ENCODE measurements at places on chromosomes 13 and 19.

DNA sequence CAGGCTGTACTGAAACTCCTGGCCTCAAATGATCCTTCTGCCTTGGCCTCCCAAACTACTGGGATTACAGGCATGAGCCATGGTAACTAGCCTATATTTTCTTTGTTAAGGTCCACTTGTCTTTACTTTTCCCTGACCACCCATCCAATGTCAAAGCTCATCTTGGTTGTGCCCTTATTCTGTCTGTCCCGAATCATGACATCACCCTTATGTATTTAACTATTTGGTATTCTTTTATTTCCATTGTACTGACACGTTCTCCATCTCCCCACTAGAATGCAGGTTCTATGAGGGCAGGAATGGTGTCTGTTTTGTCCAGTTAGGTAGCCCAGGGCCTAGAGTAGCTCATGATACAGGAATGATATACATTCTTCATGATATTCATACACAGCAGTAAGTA, 104.8 kb downstream of the ZNF536 start:
- DNase-seq = no peak

DNA sequence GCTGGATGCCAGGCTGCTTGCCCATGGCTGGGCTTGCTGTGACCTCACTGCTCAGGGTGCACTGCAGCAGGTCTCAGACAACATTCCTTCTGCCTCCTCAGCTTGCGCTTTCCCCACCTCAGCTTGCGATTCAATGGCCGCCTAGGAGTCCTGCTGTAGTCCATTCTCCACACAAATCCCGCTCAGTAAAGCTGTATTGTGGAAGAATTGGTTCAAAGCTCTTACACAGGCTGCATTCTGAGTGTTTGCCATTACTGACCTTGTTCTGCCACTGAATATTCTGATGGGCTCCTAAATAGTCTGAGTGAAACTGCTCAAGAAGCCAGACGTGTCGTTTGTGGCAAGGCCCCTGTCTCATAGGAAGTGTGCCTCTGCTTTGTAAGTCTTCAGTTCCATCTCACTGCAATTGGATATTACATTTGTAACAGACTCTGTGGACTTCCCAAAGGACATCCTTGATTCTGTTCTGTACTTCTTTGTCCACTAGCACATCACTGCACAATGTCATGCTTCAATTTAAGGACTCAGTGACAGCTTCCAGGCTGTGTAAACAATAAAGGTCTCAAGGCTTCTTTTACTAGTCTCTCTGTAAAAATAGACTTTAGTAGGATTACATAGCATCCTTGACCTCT, 49.8 kb downstream of the KATNAL1 start:
- DNase-seq = peak; percentile 14

DNA sequence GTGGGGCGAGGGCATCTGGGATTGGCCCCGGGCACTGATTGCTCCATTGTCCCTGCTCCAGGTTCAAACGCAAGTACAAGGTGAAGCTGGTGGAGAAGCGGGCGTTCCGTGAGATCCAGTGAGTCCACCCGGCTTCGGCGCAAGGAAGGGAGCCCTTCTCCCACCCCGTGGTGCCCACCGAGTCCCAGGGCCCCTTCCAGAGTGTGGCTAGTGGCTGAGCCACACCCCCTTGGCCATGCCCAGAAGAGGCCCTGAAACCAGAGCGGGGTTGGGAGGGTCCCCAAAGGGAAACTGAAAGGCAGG, 11.2 kb downstream of the NOP53 start:
- DNase-seq = no peak

DNA sequence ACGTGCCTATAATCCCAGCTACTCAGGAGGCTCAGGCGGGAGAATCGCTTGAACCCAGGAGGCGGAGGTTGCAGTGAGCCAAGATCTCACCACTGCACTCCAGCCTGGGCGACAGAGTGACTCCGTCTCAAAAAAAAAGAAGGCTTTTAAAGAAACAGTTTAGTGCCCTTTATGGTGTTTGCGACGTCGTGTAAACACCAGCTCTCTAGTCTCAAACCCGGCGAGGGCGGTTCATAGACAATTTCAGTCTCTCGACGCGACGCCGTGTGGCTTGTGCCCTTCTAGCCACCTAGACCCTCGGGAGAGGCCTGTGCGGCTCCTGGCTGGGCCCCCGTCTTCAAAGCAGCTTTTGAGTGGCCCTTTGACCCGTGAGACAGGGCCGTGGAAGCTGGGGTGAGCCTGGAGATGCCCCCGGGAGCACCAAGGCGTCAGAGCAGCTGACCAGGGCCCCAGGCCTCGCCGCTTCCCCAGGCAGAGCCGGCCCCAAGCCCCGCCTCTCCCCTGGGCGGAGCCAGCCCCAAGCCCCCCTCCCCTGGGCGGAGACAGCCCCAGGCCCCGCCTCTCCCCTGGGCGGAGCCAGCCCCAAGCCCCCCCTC, 5.0 kb upstream of the MADCAM1 start:
- DNase-seq = no peak

DNA sequence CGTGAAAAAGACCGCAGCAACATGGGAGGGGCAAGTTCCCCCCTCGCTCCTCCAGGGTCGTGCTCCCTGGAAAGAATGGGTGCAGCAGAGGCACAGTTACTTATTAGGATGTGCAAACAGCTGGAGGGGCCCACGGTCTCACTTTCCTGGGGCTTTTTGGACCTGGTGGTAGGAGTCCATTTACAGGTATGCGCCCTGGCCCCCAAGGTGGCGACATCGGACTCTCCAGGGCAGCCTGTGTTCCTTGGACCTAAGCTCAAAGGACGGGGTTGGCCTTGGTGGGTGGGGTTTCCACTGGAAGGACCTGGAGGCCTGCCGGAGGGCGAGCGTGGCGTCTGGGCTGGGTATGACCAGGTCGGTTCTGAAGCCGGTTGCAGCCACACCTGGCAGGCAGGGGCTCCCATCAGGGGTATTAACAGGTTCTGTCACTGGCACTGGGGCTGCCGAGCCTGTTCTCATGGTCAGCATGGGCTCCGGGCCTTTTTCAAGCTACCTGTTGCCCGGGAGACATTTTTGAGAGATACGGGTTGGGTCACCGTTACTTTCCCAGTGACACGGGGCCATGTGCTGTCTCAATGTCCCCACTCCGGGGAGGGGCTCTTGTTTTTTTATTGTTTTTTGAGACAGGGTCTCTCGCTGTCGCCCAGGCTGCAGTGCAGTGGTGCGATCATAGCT, 5.9 kb downstream of the ZFR2 start:
- no peak for DNase-seq

DNA sequence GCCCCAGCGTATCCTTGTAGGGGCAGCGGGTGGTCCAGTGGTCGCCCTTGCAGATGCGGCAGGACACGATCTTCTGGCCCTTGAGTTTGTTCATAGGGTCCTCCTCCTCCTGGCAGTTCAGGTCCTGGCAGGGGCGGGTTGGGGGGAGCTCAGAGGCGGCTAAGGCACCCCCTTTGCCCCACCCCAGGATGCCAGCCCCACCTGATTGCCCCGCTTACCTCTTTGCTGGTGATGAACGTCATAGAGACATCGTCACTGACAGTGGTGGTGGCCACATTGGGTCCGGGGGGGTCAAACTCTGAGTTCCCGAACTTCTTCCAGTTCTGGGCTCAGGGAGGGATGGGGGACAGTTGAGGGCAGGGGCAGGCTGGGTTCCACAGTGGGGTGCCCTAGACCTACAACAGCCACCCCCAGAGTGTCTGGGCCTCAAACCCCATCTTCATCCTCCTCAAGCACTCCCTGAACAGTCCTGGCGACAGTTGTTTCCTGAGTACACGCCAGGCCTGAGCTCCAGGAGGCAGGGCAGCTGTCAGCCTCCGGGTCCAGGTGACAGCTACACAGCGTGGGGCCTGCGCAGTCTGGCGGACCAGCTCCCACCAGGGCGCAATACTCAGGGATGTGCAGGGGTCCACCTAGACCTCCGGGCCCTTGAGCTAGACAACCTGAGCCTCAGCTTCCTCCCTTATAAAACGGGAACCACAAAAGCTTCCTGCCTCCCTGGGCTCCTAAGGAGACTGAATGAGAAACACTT, 2.7 kb downstream of the EIF3G start:
- no peak for DNase-seq

DNA sequence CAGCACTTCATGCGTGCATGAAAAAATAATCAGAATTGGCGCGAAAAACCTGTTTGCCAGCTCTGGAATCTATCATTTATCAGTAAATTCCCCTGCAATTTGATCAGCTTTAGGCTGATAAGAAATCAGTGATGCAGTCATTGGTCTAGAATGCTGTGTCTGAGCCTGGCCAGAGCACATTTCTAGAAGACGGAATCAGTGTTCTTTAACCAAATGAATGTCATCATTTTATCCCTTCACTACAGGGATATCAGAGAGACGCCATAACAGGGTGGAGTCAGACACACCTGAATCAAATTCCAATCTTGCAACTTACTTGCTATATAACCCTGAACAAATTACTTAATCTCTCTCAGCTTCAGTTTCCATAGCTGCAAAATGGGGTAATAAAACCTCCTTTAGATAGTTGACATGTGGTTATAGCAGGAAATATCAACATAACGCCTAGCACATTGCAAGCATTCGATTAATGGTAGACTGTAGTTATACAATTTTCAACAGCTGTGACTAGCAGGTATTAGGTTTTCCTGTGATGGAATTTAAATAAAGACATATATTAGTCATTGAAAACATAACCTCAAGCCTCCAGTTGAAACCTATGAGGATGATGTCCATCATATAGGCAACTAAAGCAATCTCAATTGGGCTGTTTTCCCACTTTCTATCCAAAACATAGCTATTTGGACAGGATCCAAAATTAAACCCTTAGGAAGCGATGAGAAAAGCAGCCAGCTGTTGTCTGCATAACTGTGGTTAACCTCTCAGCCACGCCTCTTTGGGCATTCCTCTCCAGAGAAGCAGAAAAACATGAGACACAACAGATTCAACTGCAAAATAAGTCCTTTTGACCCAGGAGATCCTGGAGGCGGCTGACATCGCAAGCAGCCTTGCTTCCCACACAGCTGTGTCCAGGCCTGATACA, 51.6 kb upstream of the UBL3 start:
- DNase-seq = peak; percentile 85

DNA sequence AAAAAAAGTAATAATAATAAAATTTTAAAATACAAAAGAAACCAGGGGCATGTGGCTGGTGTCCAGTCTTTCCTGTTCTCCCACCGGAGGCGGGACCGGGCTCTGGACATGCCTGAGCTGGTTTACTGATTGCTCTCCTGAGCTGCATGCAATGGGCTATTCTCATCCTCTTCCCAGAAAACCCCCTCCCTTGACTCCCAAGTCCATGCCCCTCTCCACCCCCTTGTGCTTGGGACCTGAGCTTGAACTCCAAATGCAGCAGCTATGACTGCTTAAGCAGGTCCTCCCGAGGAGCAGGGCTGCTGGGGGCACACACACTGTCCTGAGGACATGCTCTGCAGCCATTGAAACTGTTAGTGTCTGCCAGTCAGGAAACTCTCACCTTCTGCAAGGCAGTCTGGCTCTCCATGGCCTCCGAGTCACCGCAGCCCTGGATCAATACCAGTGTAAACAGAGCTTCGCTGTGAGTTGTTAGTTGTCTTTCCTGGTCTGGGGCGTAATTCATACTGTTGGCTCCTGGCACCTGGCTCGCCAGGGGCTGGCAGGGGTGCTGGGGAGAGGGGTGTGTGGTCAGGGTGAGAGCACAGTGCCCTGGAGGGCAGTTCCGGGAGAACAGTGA, 41.6 kb upstream of the CHST8 start:
- DNase-seq = no peak

GRCh38 chr19:15488489-15489226, 9.4 kb upstream of the PGLYRP2 start:
- peak; percentile 21 for DNase-seq

GRCh38 chr19:7846155-7846646, 16.2 kb downstream of the EVI5L start:
- no peak for DNase-seq

All from AG20443 (cell line).